ENCODE measurements at places on chromosomes 4 and X. TPM values are rescaled to one million over a fixed set of nuclear protein-coding genes. Genes with fewer than 3 reads are reported as not detected.

TLR1 gene
- total RNA-seq = 4.2 TPM

HTR2C gene
- total RNA-seq = not detected

TGIF2LX gene
- total RNA-seq = 5.8 TPM

PAGE4 gene
- total RNA-seq = not detected

EXOC1L gene
- not detected for total RNA-seq

NOX1 gene
- total RNA-seq = not detected

MAGEA8 gene
- total RNA-seq = not detected

LGI2 gene
- total RNA-seq = 0.12 TPM

All from H4 (cell line).